Body of pancreas (tissue), 4 donors: ENCODE measurements at places on chromosomes 16 and 17.

GRCh38 chr16:13332713-13333255 is 431.4 kb downstream of the SHISA9 start:
- H3K27ac ChIP-seq = no peak overlapping the region
- no peaks in the 10 kb centered on the region for H3K4me1 ChIP-seq
- no peak overlapping the region for H3K4me3 ChIP-seq
- no peaks in the 10 kb centered on the region for H3K27me3 ChIP-seq
- no peaks in the 10 kb centered on the region for H3K36me3 ChIP-seq

DNA sequence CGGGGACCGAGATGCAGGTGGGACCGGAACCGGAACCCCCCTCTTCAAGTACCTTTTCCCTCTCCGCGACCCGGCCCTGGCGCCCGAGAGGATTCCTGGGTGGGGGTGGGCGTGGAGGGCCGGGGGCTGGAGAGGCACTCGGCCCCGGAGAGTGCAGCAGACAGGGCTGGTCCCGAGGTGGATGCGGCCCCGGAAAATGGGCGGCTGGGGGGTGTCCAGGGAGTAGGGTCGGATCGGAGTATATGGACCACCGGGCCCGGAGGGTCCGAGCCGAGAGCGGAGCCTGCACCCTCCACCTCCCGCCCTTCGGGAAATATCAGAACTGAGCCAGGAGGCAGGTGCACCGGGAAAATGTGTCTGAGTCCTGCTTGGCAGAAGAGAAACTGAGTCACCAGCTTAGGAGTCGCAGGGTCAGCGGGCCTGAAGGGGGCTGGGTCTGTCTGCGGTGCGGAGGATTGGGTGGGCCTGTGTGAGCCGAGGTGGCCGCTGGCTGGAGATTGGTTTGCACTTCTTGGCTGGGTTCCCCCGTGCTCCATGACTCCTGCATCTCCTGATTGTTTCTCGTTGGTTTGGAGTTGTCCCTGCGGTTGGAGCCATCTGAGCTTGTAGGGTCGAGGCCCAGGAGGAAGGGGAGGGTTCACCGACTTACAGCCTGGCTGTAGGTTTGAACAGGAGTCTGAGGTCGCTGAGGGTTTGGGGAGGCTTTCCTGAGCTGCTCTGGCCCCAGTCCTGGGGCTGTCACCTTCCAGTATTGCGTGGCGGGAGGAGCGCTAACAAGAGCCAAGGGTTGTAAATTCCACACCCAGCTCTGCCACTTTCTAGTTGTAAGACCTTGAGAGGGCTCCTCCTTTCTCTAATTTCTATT is 518 bp downstream of the SH2B1 start:
- no peaks in the 10 kb centered on the region for H3K27me3 ChIP-seq
- H3K4me1 ChIP-seq = peaks cover 22% of the 10 kb centered on the region
- H3K4me3 ChIP-seq = peak overlapping the region; percentile 33
- peaks cover 10% of the 10 kb centered on the region for H3K36me3 ChIP-seq

- H3K27ac ChIP-seq = no peak overlapping the region
- DNase-seq = no peak
- no peaks in the 10 kb centered on the region for H3K36me3 ChIP-seq
- H3K4me1 ChIP-seq = no peaks in the 10 kb centered on the region
- no peaks in the 10 kb centered on the region for H3K27me3 ChIP-seq
These were observed 150.0 kb downstream of the C16orf78 start for GRCh38 chr16:49523435-49524159.

GRCh38 chr17:40450175-40450574 is 6.9 kb downstream of the IGFBP4 start:
- H3K4me1 ChIP-seq = peaks cover 39% of the 10 kb centered on the region
- peak; percentile 63 for DNase-seq
- no peak overlapping the region for H3K4me3 ChIP-seq
- no peaks in the 10 kb centered on the region for H3K27me3 ChIP-seq

GRCh38 chr17:75325827-75326225 is 36.6 kb upstream of the SLC25A19 start:
- H3K27ac ChIP-seq = no peak overlapping the region
- peaks cover 5% of the 10 kb centered on the region for H3K36me3 ChIP-seq
- no peaks in the 10 kb centered on the region for H3K27me3 ChIP-seq
- H3K4me3 ChIP-seq = no peak overlapping the region
- peaks cover 4% of the 10 kb centered on the region for H3K4me1 ChIP-seq
